HFFc6 (cell line): ENCODE measurements at places on chromosomes 4 and X. TPM values are rescaled to one million over a fixed set of nuclear protein-coding genes. Genes with fewer than 3 reads are reported as not detected.
A peak's percentile ranks its signal among the peaks of the same experiment; 100 is the strongest.

DNA sequence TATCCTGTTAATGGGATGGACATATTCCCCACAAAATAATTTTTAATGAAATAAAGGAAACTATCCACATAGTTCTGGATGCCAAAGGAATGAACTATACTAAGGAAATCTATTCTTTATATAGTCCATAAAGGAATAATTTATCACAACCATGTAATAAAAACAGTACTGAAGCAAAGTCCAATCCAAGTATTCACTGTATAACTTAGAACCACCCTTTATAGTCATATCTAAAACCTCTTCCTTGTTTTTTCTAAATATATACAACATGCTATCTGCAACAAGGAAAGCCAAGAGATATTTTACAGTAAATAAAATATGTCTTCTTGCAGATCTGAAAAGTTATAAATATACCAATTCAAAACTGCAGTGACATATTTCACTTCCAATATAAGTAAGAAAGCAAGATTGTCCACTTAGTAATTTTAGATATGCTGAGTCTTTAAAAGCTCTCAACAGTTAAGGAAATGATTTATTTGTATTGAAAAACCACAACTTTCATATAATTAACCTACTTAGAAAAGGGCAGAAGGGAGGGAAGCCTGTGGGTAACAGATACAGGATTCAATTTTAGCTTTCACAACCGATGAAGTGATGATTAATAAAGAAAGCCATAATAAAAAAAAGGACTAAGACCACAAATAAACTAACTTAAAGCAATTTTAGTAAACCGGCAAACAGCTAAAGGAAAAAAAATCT lies 8.0 kb downstream of the NR3C2 start:
- H3K36me3 ChIP-seq: no peaks in the 10 kb centered on the region
- DNase-seq: no peak
- no peaks in the 10 kb centered on the region; the same call in none of the 2 replicates for H3K27me3 ChIP-seq
- H3K4me3 ChIP-seq: no peak overlapping the region
- H3K27ac ChIP-seq: no peak overlapping the region
- H3K4me1 ChIP-seq: no peaks in the 10 kb centered on the region

TSPAN7 gene
- total RNA-seq: not detected in 2 replicates

DNA sequence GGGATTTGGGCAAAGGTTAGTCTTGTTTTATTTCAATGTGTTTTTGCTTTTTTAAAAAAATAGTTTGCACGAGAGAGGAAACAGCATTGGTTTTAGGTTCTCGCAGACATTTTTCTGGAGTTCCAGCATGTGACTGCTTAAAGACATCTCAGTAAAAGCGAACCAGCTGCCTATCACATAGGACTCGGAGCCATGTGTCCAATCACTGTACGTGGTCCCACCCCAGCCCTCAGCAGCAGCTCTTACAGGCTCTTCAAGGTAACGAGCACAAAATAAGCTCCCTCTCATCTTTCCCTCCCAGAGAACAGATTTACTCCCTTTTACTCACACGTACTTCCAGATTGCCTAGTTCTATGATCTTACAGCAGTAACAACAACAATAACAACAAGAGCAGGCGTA lies 68.7 kb downstream of the MCF2 start:
- H3K36me3 ChIP-seq: no peaks in the 10 kb centered on the region
- H3K27me3 ChIP-seq: no peaks in the 10 kb centered on the region; the same call in 1 of the 2 replicates
- DNase-seq: no peak

DNA sequence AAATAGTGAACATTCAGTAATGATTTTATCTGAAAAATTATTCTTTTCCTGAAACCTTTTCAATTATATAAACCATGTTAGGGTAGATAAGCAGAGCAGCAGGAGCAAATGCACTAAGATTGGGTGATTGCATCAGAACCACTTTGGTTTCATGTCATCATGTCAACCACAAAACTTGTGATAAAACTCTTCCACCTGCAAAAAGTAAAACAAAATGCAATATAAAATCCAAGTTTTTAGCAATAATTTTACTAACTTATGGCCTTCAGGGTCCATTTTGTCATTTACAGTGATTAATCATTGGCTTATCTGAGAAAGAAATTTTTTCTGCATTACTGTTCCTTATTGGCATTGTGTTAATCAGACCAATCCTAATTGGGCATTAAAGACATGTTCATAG lies 42.4 kb downstream of the NHS start:
- H3K27ac ChIP-seq: no peak overlapping the region
- H3K36me3 ChIP-seq: peaks cover 5% of the 10 kb centered on the region; the same call in 1 of the 2 replicates
- H3K27me3 ChIP-seq: no peaks in the 10 kb centered on the region; the same call in 1 of the 2 replicates
- no peak for DNase-seq
- H3K4me1 ChIP-seq: peaks cover 55% of the 10 kb centered on the region

DNA sequence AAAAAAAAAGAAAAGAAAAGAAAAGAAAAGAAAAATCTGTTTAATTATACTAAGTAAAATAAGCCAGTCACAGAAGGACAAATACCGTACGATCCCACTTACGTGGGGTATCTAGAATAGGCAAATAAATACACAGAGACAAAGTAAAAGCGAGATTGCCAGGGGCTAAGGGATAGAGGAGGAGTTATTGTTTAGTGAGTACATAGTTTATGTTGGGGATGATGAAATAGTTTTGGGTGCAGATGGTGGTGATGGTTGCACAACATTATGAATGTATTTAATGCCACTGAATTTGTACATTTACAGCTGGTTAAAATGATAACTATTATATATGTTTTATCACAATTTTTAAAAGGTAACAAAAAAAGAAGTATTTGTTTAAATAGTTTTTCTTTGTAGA lies 7.1 kb downstream of the CA5B start:
- no peaks in the 10 kb centered on the region; the same call in 1 of the 2 replicates for H3K27me3 ChIP-seq
- H3K4me1 ChIP-seq: peaks cover 16% of the 10 kb centered on the region
- H3K4me3 ChIP-seq: no peak overlapping the region; the same call in 1 of the 2 replicates
- no peak overlapping the region for H3K27ac ChIP-seq
- no peaks in the 10 kb centered on the region for H3K36me3 ChIP-seq
- no peak for DNase-seq

DNA sequence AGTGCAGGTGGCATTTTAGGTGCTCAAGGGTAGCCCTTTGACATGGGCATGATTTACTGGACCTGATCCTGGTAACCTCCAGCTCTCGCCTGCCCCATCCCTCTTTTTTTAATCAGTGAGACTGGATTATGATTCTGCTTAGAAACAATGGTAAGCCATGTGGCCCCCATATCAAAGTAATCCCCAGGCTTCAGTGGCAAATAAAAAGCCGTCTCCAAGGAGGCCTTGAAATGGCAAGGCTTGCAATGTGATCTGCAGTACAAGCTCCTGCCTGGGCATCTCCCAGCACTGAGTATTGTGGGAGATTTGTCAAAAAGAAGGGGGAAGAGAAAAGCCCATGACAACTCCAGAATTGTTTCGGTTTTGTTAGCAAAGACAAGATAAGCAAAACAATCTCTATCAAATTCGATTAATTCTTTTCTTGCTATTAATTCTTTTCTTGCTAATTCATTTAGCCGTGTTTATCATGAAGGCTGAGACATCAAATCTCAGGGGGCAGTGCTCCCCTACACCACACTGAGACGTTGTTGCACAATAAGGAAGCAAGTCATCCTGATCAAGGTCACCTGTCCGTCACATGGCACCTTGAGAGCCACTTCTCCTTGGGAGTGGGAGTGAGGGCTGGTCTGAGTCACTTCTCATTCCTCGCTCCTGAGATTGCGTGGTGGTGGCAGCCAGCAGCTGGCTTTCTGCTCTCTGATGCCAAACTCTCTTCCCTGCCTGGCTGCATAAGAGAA lies 312.7 kb upstream of the GATB start:
- no peak for DNase-seq
- H3K4me1 ChIP-seq: peaks cover 31% of the 10 kb centered on the region
- H3K27ac ChIP-seq: no peak overlapping the region

AFP gene
- 1.1 to 2.8 TPM (median 1.9 TPM) in 3 replicates for total RNA-seq

TMPRSS11E gene
- not detected in 3 replicates for total RNA-seq

DNA sequence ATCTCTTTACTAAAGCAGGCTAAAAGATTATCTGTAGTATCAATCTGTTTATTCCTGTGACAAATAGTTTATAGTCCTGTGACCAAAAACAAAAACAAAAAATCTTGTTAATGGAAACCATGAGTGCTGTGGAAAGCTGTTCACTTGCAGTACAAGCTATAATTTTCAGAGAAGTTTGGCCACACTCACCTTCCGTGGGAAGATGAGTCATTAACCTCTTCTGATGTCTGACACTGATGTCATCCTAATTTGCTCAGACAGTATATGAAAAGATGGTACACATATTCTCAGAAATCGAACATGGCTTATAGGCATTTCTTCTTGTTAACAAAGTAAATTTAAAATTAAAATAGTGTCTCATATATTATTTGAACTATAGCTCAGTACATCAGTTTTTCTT lies 19.9 kb upstream of the ENPP6 start:
- H3K4me1 ChIP-seq: no peaks in the 10 kb centered on the region
- H3K36me3 ChIP-seq: no peaks in the 10 kb centered on the region
- DNase-seq: no peak
- H3K27me3 ChIP-seq: no peaks in the 10 kb centered on the region
- no peak overlapping the region for H3K4me3 ChIP-seq

GRCh38 chr4:26141911-26142638 lies 178.7 kb upstream of the RBPJ start:
- peak; percentile 36 for DNase-seq
- peaks cover 3% of the 10 kb centered on the region; the same call in 1 of the 2 replicates for H3K27me3 ChIP-seq
- H3K4me3 ChIP-seq: no peak overlapping the region; the same call in 1 of the 2 replicates
- peaks cover 59% of the 10 kb centered on the region for H3K4me1 ChIP-seq

BLTP1 gene
- total RNA-seq: 25.6 and 28.8 TPM in 2 replicates

- DNase-seq: peak; percentile 53
- H3K36me3 ChIP-seq: peaks cover 11% of the 10 kb centered on the region; the same call in 1 of the 2 replicates
- H3K27ac ChIP-seq: peak within 1 kb of the TSS; percentile 78
- H3K27me3 ChIP-seq: peaks cover 4% of the 10 kb centered on the region; the same call in 1 of the 2 replicates
Observed at GRCh38 chrX:49171752-49172279, at the start of gene PLP2. PLP2 (plus strand) TSS chrX:49171898; CDS start chrX:49172001, 103 bp downstream.

- H3K4me1 ChIP-seq: no peaks in the 10 kb centered on the region
- peaks cover 62% of the 10 kb centered on the region for H3K36me3 ChIP-seq
- no peak for DNase-seq
- H3K27me3 ChIP-seq: no peaks in the 10 kb centered on the region; the same call in 1 of the 2 replicates
Observed at GRCh38 chr4:168900080-168900479, 110.0 kb downstream of the CBR4 start.

DNA sequence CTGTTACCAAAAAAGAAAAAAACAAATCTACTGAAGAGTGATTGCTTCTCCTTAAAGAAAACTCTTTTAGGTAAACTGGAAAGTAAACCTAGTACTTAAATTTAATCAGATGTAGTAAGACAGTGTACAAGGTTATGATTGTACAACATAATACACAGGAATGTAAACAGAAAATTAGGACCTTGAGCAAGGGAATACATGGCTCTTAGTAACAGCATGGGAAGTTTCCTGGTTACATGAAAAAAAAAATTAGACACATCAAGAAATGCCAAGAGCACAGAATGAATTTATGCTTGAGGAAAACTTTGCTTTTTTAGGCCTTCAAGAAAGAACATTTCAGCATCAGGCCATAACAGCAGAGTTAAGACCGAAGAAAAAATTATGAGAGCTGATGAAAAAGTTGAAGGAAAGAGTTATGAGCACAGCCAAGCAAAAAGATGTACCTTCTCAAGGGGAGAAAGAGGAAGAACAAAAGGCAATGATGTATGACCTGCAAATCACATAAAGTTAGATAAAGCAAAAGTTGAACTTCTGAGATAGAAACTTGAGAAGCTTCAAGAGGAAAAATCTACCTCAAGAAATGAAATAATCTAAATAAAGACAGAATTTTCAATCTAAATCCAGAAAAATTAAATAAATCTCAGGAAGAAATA lies 311.6 kb downstream of the GALNTL6 start:
- H3K4me3 ChIP-seq: no peak overlapping the region
- no peak overlapping the region; the same call in 1 of the 2 replicates for H3K27ac ChIP-seq
- no peaks in the 10 kb centered on the region for H3K36me3 ChIP-seq

DNA sequence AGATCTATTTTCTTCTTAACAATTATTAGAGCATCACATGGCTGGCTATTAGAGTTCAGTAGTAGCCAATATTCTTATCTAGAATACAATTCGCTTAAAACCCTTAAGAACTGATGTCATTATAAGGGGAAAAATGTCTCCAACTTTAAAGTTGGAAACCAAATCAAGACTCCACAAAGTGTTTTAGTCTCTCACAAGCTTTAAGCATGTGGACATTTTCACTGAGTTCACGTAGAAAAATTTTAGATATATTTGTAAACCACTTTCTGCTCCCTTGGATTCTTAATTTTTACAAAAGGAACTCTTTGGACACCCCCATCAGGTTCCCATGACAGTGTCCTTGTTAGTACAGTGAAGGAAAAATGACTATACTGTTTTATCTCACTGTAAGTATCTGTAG lies 123.9 kb upstream of the NAP1L5 start:
- H3K4me1 ChIP-seq: peaks cover 58% of the 10 kb centered on the region
- DNase-seq: no peak
- no peak overlapping the region for H3K27ac ChIP-seq
- no peaks in the 10 kb centered on the region; the same call in 1 of the 2 replicates for H3K27me3 ChIP-seq
- no peak overlapping the region for H3K4me3 ChIP-seq

PDGFRA gene
- total RNA-seq: 22.8 and 89.1 TPM in 2 replicates

DNA sequence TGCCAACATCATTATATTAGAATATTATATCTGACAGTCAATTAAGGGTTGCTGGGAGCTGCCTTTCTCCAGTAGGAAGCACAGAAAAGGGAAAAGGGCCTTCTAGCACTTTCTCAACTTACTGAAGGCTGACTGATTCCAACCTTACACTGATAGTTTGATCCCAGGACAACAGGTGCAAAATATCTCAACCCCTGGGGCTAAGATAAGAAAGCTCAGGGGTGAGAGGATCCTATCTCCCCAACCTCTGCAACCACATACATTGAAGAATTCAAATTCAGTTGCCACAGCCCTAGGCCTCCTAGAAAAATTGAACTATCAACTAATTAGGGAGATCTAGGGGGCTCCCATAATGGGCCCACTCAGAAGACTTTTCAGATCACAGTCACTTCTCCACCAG lies 179.1 kb upstream of the GPRIN3 start:
- no peak overlapping the region for H3K27ac ChIP-seq
- H3K4me1 ChIP-seq: peaks cover 9% of the 10 kb centered on the region
- no peak overlapping the region for H3K4me3 ChIP-seq
- H3K36me3 ChIP-seq: no peaks in the 10 kb centered on the region
- H3K27me3 ChIP-seq: no peaks in the 10 kb centered on the region; the same call in 1 of the 2 replicates
- no peak for DNase-seq

GBA3 gene
- total RNA-seq: not detected in 3 replicates

GRCh38 chrX:153732401-153732800 lies 7.7 kb downstream of the ABCD1 start:
- DNase-seq: no peak
- peaks cover 19% of the 10 kb centered on the region for H3K4me1 ChIP-seq
- no peaks in the 10 kb centered on the region; the same call in 1 of the 2 replicates for H3K27me3 ChIP-seq
- peak overlapping the region; percentile 66; the same call in 1 of the 2 replicates for H3K27ac ChIP-seq
- H3K4me3 ChIP-seq: no peak overlapping the region

DNA sequence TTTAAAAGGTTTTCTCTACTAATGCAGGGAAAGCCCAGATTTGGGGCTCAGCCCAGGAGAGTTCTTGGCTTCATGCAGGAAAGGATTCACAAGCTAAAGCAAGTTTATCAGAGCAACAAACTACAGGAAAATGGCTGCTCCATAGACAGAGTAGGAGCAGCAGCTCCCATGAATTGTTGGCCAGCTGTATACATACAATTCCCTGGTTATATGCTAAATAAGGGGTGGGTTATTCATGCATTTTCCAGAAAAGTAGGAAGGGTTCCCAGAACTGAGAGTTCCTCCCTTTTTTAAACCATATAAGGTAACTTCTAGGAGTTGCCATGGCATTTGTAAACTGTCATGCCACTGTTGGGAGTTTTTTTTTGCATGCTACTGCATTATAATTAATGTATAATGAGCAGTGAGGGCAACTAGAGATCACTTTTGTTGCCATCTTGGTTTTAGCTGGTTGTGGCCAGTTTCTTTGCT lies 2.6 kb downstream of the C4orf33 start:
- H3K4me1 ChIP-seq: peaks cover 26% of the 10 kb centered on the region
- H3K36me3 ChIP-seq: no peaks in the 10 kb centered on the region
- DNase-seq: no peak
